Stimulated activated CD8-positive, alpha-beta memory T cell treated with anti-CD3 and anti-CD28 coated beads, Interleukin-2, amount 100 ng/mL, for 1 hour (primary cell): ENCODE measurements at places on chromosomes 5 and 9.

DNA sequence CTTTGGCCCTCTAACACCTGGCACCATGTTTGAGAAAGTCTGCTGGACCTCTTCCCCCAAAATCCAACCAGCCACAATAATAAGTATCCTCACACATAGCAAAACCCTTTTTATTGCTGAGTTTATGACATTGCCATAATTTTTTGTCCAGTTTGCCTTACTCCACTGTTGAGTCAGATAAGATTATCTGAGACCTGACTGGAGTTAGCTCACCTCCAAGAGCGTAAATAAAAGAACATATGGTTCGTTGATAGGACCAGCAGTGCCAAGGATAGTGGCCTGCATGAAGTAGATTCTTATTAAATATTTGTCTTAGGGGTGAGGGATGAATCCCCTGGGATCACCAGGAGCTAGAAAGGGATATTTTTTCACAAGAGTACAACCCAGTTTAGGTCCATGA lies 510.6 kb upstream of the MPDZ start:
- no peak for DNase-seq

GRCh38 chr5:79111387-79111959 lies at the start of gene BHMT:
BHMT (plus strand) TSS chr5:79111809; CDS start chr5:79111886, 77 bp downstream.
- DNase-seq = no peak

DNA sequence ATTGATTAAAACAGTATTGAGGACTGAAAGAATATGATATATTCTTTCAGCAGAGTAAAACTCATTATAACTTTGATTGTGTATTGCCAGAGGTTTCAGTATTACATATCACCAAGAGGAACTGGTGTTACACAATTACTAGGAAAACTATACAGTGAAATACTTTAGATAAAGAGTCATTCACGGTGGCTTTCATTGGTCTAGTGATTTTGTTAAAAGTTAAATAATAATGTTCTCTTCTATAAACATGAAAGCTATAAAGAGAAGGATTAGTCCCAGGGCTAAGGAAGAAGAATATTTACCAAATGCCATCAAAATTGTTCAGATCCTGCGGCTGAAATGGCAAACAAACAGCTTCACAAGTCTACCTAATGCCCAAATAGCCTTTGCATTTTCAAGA lies 306.2 kb downstream of the SEMA5A start:
- DNase-seq = no peak

DNA sequence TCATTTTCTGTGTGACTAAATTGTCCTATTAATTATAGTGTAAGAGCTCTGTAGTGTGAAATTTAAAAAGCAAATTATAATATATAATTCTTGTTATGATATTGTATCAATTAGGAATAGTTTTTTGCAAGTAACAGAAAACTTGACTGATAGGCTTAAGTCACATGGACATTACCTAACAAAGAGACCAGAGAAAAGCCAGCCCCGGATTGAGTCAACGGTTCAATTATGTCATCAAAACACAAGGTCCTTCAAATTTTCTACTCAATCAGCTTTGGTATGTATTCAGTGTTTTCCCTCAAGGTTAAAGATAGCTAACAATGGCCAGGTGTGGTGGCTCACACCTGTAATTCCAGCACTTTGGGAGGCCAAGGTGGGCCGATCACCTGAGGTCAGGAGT lies 126.7 kb upstream of the PTGER4 start:
- DNase-seq = no peak

GRCh38 chr5:14721990-14722656 lies 57.6 kb downstream of the OTULIN start:
- no peak for DNase-seq

- no peak for DNase-seq
These were observed 8.5 kb upstream of the ZNF79 start for GRCh38 chr9:127415657-127416056.

- peak; percentile 59 for DNase-seq
These were observed 20.5 kb upstream of the PSD2 start for GRCh38 chr5:139774980-139775661.

- no peak for DNase-seq
These were observed 258.7 kb downstream of the KCTD16 start for GRCh38 chr5:144429405-144429804.

DNA sequence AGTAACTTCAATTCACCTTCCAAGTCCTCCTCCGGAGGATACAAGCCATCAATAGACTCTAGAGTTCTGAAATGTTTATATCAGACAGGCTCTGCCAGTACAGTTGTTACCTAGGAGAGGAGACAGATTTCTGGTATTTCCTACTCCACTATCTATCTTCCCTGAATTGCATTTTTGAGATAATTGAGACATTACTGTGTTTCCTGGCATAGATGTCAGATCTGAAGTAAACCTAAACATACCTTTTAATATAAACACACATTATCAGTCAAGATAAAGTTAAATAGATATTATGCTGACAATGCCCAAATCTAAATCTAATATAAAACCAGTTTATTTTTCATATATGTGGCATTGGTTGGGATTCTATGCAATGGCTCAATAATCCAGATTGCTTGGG lies 8.2 kb upstream of the TYRP1 start:
- no peak for DNase-seq

GRCh38 chr5:61097465-61097864 lies 64.8 kb downstream of the SMIM15 start:
- no peak for DNase-seq

GRCh38 chr9:69385581-69386033 lies 60.6 kb downstream of the ENTREP1 start:
- DNase-seq = no peak

- DNase-seq = no peak
These were observed 4.3 kb upstream of the TCOF1 start for GRCh38 chr5:150353032-150353675.

- no peak for DNase-seq
These were observed 135.2 kb downstream of the MPDZ start for GRCh38 chr9:13144166-13144775.

GRCh38 chr5:60333005-60333571 lies 366.9 kb downstream of the DEPDC1B start:
- DNase-seq = no peak

GRCh38 chr5:61200582-61201155 lies 38.4 kb upstream of the SMIM15 start:
- no peak for DNase-seq

DNA sequence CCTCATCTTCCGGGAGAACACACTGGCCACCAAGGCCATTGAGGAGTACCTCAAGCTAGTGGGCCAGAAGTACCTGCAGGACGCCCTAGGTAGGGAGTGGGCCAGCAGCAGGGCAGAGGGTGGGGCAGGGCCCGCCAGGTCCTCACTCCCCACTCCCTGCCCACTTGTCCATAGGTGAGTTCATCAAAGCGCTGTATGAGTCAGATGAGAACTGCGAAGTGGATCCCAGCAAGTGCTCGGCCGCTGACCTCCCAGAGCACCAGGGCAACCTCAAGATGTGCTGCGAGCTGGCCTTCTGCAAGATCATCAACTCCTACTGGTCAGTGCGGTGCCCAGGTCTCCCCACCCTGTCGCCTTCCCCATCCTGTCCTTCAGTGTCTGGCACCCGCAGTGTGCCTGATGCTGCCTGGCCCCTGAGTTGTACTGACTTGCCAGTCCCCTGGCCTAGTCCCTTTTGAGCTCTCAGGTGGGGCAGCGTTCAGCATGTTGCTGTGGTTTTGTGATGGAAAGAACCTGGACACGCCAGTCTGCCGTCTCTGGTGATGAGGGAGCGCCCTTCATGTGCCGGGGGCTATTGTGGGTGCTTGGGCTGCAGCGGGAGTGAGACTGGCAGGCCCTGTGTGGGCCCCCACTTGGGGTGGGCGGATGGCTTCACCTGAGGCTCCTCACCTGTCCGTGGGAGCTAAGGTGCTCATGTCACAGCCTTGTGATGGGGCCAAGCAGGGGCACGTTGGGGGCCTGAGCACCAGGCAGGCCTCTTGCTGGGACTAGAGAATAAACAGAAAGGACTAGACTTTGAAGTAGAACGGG lies 112.3 kb downstream of the DAB2IP start:
- no peak for DNase-seq

DNA sequence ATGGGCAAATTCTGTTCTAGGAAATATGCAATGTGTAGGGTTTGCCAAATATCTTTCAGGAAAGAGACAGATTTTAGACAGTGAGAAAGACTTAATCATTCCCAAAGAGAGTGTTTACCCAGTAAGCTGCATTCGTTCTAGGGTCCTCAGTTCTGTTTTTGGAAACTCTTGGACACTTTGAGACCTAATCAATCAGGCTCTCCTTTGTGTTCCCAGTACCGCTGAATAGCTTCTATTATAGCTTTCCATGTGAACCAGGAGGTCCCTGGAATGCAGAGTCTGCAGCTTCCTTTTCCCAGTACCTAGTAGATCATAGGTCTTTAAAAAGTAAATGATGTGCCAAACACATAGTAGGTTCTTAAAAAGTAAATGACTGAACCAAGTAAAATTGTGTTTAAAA lies 11.4 kb upstream of the SPINK1 start:
- DNase-seq = no peak

DNA sequence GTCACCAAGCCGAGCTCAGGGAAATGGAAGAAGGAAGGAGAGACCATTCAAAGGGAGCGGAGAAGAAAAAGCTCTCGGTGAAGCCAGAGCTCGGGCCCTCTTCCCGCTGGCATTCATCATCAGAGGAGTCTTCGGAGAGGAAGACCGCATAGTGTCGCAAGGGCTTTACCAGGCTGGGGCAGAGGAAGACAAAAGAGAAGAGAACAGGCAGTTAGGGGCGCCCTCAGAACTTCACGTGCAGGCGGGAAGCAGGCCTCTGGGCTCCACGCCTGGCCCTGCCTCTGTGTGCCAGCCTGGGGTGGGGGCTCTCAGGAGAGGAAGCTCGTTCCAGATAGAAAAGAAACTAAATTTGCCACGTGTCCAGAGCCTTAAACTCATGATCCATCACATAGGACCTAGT lies 31.7 kb downstream of the CRB2 start:
- DNase-seq = no peak

DNA sequence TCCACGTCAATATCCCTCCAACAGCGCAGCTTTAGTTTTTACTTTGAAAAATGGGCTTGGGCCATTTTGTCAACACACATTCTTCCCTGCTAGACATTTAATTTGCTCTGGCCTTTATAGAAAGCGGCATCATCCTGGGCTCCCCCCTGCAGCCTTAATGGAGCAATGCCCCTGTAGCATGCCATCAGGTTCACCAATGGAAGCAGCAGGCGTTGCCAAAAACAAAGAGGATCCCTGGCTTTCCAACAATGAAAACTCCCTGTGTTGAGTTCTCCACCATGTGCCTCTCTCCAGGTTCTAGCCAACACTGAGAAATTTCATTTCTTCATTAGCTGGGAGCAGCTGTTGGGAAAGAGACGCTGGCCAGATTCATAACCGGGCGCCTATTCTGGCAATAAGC lies 139.5 kb downstream of the ZNF622 start:
- no peak for DNase-seq

- no peak for DNase-seq
These were observed 333.7 kb upstream of the EDIL3 start for GRCh38 chr5:84718377-84718776.

- no peak for DNase-seq
These were observed 806.0 kb upstream of the ZNF608 start for GRCh38 chr5:125552486-125552885.

- no peak for DNase-seq
These were observed 694.6 kb downstream of the DNAH5 start for GRCh38 chr5:13249854-13250253.

DNA sequence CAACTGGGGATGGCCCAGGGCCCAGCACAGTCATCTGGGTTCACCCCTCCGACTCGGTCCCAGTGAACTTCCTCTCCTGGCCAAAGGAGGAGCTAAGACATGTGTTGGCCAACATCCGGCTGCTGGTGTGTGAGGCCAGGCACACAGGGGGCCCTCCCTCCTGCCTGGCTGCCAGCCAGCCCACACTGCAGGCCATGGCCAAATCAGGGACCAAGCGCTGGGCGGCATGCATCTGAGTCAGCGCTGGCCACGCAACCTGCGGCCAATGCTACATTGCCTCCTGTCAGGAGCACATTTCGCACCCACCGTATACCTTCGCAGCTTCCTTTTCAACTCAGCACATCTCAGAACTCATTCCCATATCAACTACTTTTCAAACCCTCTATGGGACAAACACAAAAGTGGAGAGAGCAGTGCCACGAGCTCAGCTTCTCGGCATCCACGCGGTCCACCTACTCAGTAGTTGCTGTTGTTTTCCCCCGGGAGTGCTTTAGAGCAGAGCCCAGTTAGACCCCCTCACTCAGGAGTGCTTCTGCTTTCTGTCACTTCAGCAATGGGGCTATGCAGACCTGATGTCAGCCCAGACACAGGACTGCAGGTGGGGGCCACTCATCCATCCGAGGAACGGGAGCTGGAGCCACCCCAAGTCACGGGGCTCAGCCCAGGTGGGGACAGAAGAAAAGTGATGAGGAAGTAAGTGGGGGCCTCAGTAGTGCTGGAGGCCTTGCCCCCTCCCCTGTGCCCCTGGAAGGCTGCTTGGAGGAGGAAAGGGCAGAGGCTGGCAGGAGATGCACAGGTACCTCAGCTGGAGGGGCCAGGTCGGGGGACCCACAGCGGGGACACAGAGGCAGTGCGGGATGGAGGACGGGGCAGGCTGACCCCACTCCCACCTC lies 13.9 kb downstream of the NINJ1 start:
- DNase-seq = no peak

GRCh38 chr5:150137168-150137957 lies 18.3 kb downstream of the PDGFRB start:
- DNase-seq = no peak

DNA sequence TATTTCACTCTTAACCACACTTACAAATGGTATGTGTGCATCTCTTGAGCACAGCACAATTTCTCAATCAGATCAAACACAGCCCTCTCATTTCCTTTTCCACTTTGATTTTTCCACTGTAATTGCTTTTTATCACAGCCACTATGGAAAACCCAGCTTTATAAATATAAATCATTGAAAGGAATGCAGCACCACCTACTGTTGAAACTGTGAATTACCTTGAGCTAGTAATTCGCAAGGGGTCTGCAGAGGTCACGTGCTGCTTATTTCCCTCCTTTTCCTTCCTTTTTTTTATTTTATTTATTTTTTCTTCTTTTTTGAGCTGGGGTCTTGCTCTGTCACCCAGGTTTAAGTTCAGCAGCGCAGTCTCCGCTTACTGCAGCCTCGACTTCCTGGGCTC lies 76.9 kb downstream of the CDH6 start:
- no peak for DNase-seq

DNA sequence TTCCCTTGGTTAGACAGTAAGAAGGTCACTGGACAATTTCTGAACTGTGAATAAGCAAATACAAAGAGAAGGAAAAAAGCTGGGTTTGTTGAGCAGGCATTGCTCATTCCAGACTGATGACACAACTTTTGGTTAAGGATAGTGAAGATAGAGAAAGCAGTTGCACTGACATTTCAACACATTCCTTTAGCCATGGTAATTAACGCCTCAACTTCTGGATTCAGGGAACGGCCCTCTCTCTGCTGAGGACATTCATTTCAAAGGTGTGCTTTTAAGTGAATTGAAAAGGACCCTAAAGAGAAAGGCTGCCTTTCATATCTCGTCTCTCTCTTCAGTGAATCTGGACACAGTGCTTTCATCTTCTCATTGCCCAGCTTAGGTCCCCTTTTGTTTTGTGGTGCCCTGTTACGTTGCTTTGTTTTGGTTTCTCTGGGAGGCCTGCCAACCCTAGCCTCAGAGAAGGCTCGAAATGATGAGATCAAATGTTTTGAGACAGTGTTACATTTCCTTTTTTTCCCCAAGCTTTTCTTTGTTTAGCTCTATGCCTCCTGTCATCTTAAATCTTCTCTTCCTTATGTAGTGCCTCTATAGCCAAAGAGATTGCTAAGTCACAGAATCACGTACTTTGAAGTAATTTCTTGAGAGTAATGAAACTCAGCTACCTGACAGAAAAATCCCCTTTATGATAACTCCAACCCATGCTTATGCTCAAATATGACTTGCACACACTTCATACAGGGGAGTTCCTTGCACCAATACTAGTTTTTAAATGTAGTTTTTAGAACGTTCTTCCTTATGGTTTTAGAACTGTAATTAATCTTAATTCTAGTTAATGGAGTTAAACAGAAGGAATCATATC lies 94.4 kb upstream of the IFNE start:
- DNase-seq = no peak
